ENCODE measurements at places on chromosomes 6 and 20.
A peak's percentile ranks its signal among the peaks of the same experiment; 100 is the strongest.

GRCh38 chr20:50303573-50304500, 113.2 kb downstream of the CEBPB start:
- DNase-seq: no peak

GRCh38 chr20:60687213-60687612, 564.8 kb upstream of the CDH4 start:
- no peak for DNase-seq

DNA sequence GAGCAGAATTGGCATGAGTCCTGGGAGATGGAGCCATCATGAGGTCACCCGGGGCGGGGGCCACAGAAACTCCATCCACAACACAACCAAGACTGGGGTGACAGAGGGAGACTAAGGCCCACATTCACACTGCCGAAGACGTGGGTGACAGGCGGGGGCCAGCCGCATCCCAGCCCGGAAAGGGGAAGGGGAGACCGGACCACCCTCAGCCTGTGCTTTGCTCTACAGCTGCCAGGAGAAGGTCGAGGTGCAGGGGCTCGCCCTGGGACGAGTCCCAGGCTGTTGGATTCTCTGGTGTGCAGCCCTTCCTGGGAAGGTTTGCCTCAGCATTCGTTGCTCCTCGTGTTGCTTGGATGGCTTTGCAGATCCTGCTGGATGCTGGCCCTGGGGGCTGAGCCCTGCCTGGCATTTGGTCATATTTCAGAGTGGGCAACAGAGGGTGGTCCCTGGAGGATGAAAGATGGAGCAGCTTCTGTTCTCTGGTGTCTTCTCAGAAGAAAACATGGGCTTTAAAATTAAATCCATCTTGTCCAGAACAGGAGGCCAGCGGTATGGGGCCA, 328.9 kb downstream of the TAF4 start:
- DNase-seq: no peak

DNA sequence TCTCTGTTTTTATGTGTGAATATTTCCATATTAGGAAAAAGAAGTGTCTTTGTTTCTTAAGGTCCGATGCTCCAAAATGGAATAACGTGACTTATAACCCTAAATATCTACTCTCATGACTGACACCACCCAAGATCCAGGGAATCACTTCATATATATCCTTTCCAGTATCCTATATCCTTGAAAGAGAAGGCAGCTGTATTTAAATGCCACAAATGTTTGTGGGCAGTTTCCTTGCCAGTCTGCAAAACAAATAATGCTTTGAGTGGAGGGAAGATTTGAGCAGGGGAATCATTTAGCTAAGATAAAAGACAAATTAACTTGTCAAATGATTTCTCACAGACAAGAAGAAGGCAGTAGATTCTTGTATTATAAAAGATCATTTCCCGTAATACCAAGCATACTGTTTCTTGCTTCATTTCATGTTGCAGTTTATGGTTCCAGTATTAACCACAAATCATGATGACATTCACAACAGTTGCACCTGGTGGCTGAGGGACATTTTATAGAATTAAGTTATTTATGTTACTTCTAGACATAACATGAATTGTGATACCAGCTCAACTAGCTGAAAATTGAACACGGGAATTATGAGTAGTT, 30.0 kb upstream of the FABP7 start:
- no peak for DNase-seq

- DNase-seq: no peak
Measured at GRCh38 chr20:59318201-59318790, 17.9 kb downstream of the EDN3 start.

DNA sequence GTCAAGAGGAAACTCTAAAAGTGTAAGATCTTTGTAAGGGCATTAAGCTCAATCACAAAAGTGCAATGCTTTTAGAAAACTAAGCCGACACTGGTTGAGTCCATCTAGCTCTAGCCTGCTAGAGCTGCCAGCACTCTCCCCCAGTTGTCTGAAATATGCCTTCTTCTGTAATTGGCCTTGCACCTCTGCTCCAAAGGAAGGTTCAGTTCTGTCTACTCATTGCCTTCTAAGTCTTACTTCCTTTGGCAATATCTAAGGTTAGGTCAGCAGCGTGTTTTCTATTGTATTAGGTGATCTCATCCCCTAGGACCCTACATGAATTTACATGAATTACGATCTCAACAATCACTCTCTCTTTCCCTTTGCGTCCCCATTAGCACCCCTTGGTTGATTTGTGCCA, 378.6 kb downstream of the CBLN4 start:
- DNase-seq: no peak

DNA sequence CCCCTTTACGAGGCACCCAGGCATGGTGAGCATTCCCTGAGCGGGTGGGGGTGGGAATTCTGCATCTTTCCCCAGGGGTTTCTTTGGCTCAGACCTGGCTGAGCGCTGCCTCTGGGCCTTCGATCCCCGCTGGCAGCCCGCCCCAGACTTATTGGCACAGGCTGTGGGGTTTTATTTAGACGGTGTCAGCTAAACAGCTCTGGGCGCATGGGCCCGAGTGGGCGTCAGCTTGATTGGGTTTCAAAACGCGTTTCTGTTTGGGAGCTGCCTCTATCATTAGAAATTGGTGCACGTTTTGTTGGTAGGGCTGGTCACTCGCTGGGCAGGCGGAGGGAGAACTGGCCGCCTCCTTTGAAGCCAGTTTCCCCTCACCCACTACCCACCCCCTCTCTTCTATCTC, 21.0 kb downstream of the PMEPA1 start:
- peak; percentile 71 for DNase-seq

- no peak for DNase-seq
Measured at GRCh38 chr20:45946149-45946970, 11.9 kb downstream of the PCIF1 start.

DNA sequence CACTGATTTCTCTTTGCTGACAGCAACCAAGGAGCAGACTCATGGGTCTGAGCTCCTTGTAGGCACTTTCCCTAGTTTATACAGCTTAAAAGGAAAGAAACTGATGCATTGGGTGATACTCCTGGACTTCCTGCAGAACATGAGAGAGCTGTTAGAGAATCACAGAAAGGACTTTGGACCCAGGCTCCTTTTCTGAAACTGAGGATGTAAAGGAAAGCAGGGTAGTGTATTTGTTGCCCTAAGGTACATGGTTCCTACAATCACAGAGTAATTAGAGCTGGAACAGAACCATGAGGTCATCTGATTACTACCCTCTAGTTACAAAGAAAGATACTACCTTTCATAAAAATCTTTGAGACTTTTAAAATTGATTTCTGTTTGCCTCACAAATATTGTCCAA, 477.1 kb upstream of the SPTLC3 start:
- DNase-seq: no peak

GRCh38 chr20:11687546-11688292, 230.0 kb upstream of the BTBD3 start:
- DNase-seq: no peak

- no peak for DNase-seq
Measured at GRCh38 chr20:41001497-41001896, 27.1 kb upstream of the TOP1 start.

DNA sequence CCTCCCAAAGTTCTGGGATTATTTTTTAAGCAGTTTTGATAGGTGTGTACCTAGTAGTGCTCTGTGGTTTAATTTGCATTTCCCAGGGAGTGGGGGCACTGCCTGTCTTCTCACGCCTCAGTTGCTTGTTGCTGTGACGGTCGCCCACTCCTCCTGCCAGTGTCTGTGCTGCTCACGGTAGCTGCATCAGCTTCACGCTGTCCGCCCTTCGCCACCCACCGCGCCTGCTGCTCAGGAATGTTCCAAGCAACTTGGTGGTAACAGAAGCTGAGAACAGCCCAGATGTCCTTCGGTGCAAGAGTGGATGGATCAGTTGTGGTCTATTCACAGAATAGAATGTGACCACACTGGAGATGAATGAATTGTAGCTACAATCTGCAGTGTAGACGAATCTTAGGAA, 22.9 kb downstream of the DNAJC5 start:
- DNase-seq: peak; percentile 61

DNA sequence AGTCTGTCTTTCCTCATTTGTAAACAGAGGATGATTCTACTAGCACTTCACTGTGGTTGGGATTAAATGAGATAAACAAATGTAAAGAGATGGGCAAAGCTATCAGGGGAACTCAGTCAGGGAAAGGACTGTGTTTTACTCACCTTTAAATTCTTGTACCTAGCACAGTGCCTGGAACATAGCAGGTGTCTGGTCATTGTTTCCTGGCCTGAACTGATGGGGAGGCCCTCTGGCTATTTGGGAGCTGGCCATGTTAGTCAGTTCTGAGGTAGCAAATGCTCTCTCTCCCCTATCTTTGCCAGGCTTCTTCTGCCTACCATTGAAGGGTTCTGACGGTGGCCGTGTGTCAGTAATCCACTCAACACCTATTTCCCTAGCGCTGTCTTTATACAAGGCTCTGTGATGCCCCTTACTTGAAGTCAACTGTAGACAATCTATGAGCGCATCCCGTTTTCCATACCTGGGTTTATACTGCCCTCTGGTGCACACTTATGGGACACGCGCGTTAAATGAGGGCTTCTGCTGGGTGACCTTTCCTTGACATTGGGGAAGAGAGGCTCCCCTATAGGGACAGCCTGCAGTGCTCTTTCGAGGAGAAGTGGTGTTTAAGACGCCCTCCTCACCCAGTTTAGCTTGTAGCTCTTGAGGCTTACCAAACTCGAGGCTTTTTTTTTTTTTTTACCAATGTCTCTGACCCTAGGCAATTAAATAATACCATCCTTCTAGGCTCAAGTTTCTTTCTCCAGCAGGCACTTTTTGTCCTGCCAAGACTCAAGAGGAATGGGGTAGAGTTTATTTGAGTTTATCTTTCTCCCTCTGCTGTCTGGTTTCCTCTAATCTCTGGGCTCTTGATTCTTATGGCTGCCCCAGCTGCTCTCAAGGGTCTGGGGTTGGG, 4.0 kb upstream of the SPATS1 start:
- peak; percentile 46 for DNase-seq

GRCh38 chr6:69825904-69826303, 29.1 kb upstream of the LMBRD1 start:
- no peak for DNase-seq

GRCh38 chr20:62788607-62789006, 7.7 kb upstream of the MRGBP start:
- no peak for DNase-seq

- no peak for DNase-seq
Measured at GRCh38 chr6:130697271-130697994, 129.8 kb upstream of the SMLR1 start.

DNA sequence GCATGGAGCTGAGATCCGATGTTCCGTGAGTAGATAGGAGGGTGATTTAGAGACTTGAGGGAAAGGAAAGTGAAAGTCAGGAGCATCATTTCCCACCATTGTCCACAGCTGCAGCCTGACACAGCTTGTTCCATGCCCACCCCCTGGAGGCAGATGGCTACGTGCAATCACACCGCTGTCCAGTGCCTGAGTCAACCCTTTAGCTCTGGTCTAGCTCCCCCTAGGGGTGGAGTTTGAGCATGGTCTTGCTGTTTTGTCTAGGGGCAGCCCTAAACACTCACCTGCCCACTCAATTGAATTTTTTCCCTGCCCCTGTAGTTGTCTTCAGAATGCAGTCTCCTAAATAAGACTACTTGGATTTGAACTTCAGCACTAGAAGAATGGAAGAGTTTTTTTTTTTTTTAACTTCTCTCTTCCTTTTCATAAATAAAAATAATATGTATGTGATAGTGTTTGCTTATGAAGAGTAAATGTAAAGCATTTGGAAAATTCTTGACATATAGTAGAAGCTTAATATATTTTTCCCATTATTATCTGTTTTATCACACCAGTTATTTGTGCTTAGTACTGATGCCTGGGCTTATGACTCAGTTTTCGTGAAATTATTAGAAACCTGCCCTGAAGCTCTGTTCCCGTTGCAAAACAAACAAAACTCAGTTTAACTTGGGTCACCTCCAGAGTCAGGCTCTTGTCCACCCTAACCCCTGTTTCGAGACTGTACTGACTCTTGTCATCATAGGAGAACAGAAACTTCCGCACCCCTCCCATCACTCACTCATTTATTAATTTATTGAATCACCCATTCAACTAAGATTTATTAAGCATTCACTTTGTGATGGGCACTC, 814.8 kb downstream of the MAFB start:
- DNase-seq: peak; percentile 3

GRCh38 chr6:44097782-44098317, 29.4 kb downstream of the MRPL14 start:
- no peak for DNase-seq

DNA sequence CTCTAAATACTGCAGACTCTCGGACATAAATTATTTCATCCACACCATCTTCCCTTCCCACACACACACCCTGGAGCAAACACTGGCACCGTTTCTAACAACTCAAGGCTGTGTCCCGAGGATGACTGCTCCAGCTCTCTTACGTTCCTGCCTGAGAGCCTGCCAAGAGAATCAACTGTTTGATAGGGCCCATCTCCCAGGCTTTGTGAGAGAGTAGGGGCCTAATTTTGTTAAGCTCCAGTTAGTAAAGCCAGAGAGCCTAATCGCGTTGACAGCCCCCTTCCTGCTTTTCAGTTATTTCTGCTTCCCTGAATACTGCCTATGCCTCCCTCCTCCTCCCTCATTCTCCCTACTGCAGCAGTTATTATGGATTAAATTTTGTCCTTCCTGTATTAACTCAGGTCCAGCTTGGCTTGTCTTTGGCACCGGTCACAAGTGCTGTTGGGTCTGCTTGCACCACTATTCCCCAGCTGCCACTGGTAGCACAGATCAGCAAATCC, 118.1 kb upstream of the TMEM181 start:
- peak; percentile 20 for DNase-seq

GRCh38 chr20:37279820-37280219, 9.6 kb upstream of the MANBAL start:
- DNase-seq: no peak

- DNase-seq: no peak
Measured at GRCh38 chr20:10579942-10580341, 93.9 kb downstream of the JAG1 start.

DNA sequence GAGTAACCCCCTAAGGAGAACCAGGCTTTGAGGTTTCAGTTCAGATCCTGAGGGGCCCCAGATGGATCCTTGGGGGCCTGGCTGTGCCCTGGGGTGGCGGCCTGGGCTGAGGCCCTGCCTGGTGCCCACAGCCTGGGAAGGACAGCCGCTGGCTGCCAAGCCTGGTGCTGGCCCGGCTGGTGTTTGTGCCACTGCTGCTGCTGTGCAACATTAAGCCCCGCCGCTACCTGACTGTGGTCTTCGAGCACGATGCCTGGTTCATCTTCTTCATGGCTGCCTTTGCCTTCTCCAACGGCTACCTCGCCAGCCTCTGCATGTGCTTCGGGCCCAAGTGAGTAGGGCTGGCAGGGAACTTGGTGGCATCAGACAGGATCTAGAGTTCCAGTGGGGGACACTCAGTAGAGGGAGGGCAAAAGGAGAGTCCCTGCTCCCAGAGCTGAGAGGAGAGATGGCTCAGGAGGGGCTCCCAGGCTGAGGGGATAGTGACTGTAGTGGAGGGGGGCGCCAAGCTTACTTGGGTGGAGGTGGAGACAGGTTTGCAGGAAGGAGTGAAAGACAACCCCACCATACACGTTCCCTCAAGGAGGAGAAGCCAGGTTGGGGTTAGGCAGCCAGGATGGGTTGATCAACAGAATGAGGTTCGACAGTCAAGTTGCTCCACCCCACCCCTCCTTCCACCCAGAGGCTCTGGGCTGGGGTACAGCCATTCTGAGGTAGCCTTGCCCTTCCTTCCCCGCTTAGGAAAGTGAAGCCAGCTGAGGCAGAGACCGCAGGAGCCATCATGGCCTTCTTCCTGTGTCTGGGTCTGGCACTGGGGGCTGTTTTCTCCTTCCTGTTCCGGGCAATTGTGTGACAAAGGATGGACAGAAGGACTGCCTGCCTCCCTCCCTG, 9.5 kb downstream of the SLC29A1 start:
- DNase-seq: no peak

GRCh38 chr20:63357921-63358905, 2.9 kb downstream of the CHRNA4 start:
- DNase-seq: no peak

- DNase-seq: no peak
Measured at GRCh38 chr6:144140867-144141266, 9.4 kb upstream of the STX11 start.

Measured in anterior cingulate cortex (tissue), 58 donors.